Spinal cord (tissue), 10 donors: ENCODE measurements at places on chromosomes 11 and 22.
A peak's percentile ranks its signal among the peaks of the same experiment; 100 is the strongest.

GRCh38 chr11:85705800-85706199, 19.8 kb upstream of the CCDC89 start:
- DNase-seq: no peak

- no peak for DNase-seq
These were observed 133.8 kb downstream of the ATXN10 start for GRCh38 chr22:45805413-45805812.

DNA sequence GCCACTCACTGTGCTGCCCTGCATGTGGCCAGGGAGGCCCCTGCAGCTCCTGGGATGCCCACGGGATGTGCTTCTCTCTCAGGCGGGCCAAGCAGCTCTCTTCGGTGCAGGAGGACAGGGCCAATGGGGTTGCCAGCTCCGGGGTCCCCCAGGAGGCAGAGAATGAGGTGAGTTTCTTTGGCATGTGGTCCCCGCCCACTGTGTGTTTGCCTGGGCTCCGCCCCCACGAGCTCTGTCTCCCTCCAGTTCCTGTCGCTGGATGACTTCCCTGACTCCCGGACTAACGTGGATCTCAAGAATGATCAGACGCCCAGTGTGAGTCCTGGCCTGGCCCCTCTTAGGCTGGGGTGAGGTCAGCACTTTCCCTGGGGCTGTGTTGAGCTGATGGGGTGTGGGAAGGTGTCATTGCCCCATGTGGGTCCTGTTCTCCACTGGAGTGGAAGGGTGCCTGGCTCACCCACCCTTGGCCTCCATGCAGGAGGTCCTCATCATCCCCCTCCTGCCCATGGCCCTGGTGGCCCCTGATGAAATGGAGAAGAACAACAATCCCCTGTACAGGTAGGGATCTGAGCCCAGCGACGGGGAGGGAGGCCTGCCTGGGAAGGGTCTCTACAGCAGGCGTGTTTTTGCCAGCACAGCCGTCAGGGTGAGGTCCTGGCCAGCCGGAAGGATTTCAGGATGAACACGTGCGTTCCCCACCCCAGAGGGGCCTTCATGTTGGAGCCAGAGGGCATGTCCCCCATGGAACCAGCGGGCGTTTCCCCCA, 7.7 kb downstream of the SCO2 start:
- DNase-seq: no peak

- DNase-seq: no peak
These were observed 674 bp upstream of the BAIAP2L2 start for GRCh38 chr22:38110863-38111852.

DNA sequence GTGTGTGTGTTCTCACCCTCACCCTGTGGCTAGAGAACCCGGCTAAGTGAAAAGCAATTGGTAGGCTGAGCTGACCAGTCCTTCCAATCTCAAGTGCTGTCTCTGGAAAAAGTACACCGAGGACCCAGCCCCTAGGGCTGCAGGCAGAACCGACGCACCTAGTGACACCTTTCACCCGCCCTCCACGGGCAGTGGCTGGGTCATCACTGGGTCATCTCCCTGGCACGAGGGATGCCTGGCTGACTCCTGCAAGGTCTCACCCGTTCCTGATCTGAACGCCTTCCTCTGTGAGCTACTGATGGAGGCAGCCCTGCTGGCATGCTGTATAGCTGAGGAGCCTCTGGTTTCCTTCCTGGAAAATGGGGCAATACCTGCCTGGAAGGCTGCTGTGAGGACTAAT, 311.5 kb downstream of the NTM start:
- no peak for DNase-seq

- DNase-seq: no peak
These were observed 106.4 kb downstream of the CTNND1 start for GRCh38 chr11:57867966-57868365.

DNA sequence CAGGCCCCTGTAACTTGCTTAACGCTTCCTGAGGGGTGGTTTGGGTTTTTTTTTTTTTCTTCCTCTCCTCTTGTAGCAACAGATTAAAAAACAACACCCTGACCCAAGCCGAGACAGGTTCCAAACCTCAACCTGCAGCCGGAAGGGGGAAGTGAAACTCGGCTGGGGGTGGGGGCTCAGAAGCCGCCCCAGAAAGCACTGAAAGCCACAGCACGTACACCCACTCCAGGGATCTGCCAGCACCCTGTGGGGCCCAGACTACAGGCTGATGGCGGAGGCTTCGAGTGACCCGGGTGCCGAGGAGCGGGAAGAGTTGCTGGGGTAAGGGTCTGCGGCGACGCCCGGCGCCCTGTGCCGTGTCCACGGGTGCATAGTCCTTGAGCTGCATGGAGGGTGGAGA, at the start of gene LSP1:
Gene LSP1 (plus strand): TSS at position 208 of the 400 bp plus-strand sequence. CDS start 61 bp downstream, at position 269.
- no peak for DNase-seq

- no peak for DNase-seq
These were observed 9.6 kb downstream of the GNAZ start for GRCh38 chr22:23079814-23080521.

- no peak for DNase-seq
These were observed 63.2 kb upstream of the SNX19 start for GRCh38 chr11:130979386-130979972.

DNA sequence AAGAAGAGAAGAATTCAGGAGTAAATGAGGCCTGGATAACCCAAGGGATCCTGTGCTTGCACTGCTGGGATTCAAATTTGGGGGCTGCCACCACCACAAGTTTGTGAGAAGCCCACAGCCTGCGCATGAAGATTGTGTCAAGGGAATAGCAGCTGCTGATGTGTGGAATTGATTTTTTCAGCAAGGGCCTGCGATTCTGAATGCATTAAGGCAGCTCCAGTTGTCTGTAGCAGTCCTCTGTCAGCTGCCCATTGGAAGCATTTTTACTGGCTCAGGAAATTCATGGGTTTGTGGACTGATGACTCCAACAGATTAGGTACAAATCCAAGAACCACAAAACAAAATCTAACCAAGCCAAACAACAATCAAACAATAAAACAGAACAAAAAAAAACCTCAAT, 14.0 kb downstream of the ARVCF start:
- peak; percentile 63 for DNase-seq

DNA sequence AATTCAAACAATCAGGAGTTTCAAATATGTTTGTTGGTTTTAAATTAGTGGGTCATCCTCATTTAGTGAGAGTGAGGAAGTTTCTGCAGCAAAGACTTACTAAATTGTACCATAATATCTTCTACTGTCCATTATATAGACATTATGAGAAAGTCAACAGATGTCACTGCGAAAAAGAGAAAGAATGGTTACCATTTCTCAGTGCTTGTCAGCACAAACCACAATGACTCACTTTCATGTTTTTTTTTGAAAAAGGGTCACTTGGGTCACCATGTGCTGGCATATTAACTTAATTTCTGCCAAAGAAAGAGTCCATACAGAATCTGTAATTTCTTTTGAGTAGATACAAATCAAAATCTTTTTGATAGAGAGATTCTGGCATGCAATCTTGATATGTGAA, 924.6 kb upstream of the FAT3 start:
- no peak for DNase-seq

DNA sequence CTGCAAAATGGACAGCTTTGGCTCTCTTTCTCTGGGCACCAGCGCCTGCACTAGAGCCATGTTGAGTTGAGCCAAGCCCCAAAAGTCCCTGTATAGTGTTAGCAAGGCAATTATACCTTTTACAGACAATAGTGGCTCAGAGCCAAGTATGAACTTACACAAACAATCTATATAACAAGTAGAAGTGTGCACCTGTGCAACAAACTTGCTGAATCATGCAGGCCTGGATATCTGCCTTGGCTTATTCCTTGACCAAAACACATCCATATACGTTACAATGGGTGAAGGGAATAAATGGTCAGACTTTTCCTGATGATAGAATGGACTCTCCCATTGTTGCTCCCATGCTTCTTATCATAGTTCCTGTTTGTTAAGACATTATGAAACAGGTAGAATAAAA, 3.8 kb upstream of the OR52I2 start:
- DNase-seq: no peak

DNA sequence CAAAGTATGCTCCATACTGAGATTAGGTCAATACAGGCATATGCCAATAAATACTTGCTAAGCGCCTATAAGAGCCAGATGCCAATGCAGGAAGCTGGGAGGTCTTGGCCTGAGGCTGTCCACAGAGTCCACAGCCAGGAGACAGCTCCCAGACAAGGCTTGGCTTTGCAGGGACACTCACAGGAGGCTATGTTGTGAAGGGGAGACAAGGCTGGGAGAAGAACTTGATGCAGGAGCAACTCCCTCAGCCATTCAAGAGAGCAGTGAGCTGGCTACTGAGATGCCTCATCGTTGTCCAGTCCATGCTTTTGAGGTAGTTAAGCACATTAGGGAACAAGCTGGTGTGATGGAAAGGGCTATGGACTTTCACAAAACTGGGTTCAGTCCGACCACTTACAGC, 891.5 kb downstream of the TBC1D22A start:
- DNase-seq: no peak

DNA sequence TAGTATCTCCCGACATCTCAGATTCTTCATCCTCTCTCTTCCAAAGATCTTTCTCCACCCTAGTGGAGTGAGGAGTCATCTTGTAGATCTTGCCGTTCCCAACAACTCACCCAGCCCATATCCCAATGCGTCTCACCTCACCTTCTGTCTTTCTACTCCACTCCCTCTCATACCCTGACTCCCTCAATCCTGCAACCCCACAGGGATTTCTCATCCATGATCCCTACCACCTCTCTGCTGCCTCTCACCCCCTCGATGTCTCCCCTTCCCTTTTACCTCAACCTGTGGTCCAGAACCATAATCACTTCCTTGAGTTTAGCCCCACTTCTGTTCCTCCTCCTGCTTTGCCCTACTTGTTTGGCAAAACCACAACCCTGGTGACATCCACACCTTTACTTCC, 41.7 kb downstream of the OTOG start:
- no peak for DNase-seq

- no peak for DNase-seq
These were observed 6.3 kb upstream of the ZC3H12C start for GRCh38 chr11:110086892-110087309.

DNA sequence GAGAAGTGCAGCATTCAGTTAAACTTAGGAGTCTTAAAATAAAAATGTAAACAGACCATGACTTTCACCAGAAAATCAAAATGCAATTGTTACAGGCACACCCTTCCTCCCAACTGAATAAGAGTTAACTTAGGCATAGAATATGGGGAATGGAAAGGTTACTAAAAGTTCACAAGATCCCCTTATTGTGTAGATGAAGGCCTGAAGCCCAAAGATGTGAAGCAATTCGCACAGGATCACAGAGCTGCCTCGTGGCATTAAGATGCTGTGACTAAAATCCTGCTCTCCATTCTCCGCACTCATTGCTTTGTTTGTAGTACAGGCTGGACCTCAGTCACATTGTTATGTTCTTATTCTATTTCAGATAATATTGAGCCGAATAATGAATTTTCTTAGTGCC, 4.0 kb downstream of the MS4A5 start:
- DNase-seq: no peak

GRCh38 chr11:58503361-58503856, 4.5 kb downstream of the OR5B21 start:
- DNase-seq: no peak

- no peak for DNase-seq
These were observed 197.8 kb upstream of the SORL1-AS1 start for GRCh38 chr11:121650351-121651256.

- DNase-seq: no peak
These were observed 15.5 kb downstream of the OPCML start for GRCh38 chr11:133516845-133517244.

DNA sequence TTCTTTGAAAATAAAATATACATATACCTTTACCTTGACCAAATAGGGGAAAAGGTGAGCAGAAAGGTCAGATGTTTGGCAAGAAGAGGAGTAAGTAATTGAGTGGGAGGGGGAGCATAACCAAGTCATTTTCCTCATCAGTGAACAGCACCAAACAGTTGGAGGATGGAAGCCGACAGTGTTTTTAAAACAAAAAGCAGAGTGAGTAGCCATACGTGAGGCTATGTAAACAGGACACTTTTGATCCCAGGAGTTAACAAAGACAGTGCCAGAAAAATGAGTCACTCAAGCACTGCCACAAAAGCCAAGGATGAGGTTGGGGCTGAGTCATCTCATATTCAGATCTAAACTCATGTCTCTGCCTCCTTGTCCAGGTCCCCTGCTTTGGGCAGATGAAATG, 734.7 kb downstream of the KCNA4 start:
- DNase-seq: no peak
